Kidney epithelial cell (primary cell): ENCODE measurements at places on chromosomes 16 and 17.
A peak's percentile ranks its signal among the peaks of the same experiment; 100 is the strongest.

DNA sequence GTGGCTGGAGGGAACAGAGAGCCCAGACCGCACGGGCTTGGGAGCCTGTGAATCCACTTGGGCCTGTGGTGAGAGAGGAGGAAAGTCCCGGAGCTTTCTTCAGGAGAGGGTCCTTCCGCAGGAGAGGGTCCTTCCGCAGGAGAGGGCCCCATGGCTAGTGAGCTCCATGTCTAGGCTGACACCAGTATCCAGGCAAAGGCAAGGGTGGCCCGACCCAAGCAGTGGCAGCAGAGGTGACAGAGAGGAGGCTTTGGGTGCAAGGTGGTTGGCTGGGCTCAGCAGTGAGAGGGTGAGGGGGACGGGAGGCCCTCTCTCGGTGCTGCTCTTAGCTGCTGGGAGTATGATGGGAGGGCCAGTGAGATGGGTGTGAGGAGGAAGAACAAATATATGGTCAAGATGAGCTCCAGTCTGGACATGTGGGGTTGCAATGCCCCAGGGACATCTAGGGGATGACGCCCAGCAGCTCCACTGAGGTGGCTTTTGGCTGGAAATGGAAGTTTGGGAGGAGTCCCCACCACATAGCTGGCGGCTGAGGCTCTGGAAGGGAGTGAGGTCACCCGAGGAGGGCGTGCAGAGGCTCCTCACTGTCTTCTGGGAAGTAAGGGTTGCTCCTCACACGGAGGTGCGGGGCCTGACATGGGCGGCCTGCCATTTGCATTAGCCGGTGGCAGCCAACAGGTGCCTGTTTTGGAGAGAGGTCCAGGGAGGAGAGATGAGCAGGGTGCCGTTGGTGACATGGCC lies 2.3 kb upstream of the HSD3B7 start:
- DNase-seq: no peak

GRCh38 chr16:24075302-24075701 lies 180.8 kb upstream of the CACNG3 start:
- DNase-seq: no peak

DNA sequence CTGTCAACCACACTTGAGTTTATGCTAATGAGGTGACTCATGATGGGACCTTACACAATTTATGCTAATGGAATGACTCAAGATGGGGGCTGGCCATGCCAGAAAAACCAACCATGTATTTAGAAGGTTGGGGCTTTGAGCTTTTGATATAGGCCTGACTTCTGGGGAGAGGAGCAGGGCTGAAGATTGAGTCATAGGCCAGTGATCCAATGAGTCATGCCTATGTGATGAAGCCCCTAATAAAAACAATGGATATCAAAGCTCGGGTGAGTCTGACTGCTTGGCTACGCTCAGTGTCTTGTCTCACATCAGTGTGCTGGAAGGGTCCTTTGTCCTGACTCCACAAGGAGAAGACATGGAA lies 7.3 kb downstream of the MFSD6L start:
- DNase-seq: peak; percentile 25

DNA sequence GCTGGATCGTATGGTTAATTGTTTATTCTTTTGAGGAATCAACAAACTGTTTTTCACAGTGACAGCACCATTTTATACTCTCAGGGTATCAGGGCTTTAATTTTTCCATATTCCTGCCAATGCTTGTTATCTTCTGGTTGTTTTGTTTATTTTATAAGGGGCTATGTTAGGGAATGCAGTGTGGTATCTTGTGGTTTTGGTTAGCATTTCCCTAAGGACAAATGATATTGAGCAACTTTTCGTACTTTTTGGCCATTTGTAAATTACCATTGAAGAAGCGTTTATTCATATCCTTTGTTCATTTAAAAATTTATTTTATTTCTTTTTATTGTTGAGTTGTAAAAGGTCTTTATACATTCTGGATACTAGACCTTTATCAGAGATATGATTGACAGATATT lies 322.0 kb upstream of the SALL1 start:
- DNase-seq: no peak

DNA sequence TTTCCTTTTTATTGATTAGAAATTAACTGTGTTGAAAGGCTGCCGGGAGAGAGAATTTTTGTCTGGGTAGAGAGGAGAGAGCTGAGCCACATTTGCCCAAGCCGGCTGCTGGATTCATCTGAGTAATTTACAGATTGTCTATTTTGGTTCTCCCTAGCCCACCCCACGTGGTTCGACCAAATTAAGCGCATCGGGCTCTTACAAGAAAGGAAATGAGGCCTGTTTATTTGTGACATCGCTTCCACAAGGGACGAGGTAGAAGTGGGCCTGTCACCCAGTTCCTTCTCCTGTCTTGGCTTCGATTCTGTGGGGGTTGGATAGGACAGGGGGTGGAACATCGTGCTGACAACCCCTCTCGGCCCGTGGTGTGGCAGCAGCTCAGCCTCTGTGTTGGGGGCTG lies 42.9 kb downstream of the SYT17 start:
- no peak for DNase-seq

DNA sequence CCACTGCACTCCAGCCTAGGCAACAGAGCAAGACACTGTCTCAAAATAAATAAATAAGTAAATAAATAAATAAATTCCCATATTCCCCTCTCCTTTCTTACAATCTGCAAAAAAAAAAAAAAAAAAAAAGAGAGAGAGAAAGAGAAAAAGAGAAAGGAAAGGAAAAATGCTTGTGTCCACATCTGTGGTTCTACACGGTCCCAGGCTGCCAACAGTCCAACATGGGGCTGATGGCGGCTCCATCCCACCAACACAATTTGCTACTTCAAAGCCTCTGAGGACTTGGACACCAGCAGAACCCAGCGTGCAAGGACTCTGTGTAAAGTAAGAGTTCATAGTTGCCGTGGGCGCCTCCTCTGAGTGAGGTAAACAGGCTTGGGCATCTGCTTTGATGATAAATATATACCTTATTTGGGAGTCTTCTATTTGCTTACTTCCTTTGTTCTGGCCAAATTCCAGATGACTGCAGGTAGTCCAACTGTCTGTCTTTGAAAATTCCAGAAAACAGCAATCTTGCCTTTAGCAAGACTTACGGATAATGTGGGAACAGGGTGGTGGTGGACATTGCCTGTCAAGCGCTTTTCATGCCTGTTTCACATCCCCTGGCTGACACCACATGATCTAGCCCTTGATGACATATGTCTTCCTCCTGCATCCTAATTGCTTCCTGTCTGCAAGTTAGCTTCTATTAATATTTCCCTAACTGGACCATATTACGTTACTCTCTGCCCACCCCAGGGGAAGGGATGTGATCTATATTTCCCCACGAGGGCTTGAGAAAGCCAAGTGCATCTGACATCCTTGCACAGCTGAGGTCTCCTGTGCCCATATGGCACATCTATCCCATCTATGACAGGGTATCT lies 10.1 kb downstream of the LITAF start:
- no peak for DNase-seq

- no peak for DNase-seq
These were observed 10.0 kb downstream of the ZNF668 start for GRCh38 chr16:31063843-31064611.

GRCh38 chr16:22681554-22682291 lies 132.2 kb upstream of the HS3ST2 start:
- DNase-seq: no peak

GRCh38 chr17:48835971-48836370 lies 5.1 kb downstream of the CALCOCO2 start:
- no peak for DNase-seq

DNA sequence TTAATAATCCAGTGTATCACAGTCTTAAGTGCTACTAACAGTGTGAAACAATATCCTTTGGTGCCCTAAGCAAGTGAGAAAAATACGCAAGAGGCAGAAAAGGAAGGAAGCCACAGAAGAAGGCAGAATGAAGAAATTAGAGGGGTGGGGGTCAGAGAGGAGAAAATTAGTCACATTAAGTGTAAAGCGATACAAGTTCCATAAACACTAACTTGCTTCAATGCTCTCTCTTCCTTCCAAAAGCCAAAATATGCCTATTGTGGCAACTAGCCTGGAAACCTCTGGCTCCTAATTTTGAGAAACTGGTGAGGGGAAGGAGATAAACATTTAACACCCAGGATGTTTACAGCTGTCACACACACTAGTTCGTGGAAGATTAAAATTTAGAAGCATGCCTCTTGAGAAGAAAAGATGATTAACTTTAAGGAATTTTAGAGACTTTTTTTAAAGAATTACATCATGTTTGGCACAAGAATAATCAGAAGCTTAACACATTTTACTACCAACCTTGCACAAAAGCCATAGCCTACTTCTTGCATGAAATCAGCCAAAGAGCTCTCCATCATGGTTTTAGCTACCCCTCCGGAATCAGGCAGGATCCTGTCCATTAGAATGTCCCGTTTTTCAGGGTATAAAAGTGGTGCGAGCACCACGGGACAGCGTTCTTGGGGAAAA lies 44.7 kb downstream of the CNOT1 start:
- no peak for DNase-seq

DNA sequence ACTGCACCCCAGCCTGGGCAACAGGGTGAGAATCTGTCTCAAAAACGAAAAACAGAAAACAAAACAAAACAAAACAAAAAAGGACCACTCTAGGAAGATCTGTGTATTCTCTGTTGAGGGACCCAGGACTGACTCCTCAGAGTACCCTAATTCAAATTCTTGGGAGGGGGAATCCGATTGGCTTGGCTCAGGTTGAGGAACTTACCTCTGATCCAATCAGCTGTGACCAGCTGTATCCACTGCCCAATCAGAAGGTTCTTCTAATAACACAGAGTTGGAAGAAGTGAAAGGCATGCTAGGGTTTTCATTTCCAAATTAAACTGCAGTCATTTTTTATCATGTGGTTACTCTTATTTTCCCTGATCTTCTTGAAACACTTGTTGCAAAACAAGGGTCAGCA lies 105.9 kb upstream of the CACNG3 start:
- DNase-seq: no peak

DNA sequence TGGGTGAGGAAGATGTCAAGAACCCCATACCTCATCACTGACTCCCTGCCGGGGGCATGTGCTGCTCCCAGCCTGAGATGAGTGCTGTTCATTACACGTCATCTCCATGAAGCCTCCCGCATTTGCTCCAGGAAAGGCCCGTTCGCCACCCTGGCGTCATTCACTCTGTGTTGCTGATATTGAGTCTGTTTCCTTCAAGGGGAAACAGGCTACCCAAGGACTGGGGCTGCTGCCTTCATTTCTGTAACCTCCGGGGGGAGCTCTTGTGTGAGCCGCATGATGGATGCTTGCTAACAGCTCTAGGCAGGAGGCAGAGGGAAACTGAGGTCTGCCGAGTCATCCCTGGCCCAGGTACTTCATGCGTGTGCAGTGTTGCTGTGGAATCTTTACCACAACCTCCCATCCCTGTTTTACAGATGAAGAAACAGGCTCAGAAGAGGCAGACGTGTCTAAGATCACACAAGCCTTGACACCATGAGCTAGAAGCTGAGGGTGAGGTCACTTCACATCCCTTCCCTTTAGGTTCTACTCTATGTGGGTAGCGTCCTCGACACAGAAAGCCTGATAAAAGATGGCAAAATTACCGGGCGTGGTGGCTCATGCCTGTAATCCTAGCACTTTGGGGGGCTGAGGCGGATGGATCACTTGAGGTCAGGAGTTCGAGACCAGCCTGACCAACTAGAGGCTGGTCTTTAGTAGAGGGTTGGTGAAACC lies 3.5 kb upstream of the ARMC5 start:
- DNase-seq: no peak

GRCh38 chr16:19874851-19875546 lies 9.6 kb downstream of the GPRC5B start:
- DNase-seq: no peak

- DNase-seq: no peak
These were observed 44.9 kb downstream of the SSH2 start for GRCh38 chr17:29885031-29885640.

DNA sequence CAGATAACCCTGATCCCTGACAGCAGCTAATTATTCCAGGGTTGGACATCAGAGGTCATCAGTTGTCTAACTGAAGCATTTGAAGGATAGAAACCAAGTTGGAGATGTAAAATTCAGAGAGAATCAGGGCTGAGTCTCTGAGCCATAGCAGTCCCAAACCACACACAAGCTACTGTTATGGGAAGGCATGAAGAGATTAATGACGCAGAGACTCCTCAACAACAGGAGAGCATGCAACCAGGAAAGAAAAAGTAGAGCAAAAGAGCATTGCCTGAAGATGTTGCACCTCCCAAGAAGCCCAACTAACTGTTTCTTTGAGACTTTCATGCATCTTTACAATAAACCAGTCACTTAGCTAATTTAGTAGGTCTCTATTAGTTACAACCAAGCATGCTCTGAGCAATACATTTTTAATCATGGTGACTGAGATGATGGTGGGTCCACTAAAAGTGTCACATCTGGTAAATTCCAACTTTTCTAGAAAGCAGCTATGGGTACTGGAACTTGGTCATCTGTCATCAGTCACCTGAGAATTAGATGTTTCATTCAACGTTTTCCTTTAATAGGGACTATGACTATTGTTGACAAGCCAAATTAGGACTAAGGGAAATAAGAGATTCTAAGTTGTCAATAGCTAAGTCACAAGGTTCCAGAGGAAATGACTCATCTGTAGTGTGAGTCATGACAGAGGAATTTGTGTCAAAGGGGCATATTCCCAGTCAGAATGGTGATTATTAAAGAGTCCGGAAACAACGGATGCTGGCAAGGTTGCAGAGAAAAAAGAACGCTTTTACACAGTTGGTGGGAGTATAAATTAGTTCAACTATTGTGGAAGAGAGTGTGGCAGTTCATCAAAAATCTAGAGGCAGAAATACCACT lies 239.8 kb downstream of the CHD9NB start:
- peak; percentile 42 for DNase-seq

DNA sequence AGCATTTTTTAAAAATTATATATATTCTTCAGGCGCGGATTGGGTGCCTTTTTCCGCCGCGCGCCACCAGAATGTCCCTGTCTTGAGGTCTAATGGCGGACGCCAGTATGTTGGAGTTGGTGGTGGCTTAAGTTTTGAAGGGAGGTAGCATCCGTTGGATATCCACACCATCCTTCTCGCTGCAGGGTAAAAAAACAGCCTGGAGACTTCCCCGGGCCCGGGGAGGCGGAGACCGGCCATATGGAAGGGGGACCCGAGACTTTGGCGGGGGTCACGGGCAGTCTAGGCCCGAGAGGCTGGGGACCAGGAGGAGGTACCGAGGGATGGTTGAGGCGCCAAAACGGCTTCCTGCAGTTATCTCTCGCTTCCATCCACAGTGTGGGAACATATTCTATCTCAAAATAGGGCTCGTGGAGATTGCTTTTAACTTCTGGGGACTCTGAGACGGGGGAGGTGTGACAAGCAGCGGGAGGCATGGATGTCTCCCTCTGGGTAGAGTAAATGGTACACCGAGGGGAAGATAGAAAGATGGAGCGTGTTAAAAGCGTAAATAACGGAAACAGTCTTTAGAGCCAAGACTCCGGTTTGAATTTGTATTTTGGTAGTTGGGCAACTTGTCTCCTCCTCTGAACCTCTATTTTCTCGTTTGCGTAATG lies at the start of gene SF3B3:
TSS of gene SF3B3 (plus strand) at position 74 of the 656 bp plus-strand sequence. CDS start 2,841 bp downstream, outside the sequence.
- no peak for DNase-seq
